GM23338 (cell line): ENCODE measurements at places on chromosomes 7 and 10.

- no peak for DNase-seq
Measured at GRCh38 chr10:118698421-118698820, 56.3 kb downstream of the CACUL1 start.

GRCh38 chr10:42781893-42782445 lies 626 bp upstream of the BMS1 start:
- DNase-seq: no peak

DNA sequence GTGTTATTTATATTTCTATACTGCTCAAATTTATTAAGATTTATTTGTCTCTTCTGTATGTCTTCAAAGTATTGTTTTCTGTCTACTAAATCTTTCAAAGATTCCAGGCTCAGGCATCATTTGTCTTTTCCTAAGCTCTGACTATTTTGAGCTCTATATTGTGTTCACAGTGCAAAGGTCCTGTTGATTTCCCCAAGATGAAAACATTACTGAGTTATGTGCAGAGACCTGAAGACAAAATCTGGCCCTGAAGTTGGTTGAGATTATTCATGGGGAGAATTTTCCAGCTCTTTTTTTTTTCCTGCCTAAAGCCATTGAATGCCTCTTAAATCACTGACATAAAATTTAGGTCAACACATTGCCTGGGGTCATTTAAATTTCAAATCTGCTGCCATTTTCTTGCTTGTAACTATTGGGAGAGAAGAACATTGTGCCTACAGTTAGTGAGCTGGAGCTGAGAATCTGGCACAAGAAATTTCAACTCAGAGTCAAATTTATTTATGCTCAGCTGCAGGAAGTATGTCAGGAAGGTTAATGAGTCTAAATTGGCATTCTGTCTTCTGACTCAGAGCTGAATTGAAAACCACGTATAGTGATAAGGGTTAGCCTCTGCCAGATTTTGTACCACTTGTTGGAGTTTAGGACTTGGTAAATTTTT lies 31.6 kb downstream of the CSTF2T start:
- no peak for DNase-seq

- no peak for DNase-seq
Measured at GRCh38 chr7:144529269-144529926, 125.9 kb upstream of the NOBOX start.

GRCh38 chr10:51246156-51246555 lies 171.9 kb downstream of the PRKG1 start:
- no peak for DNase-seq

- no peak for DNase-seq
Measured at GRCh38 chr7:13904007-13904406, 85.5 kb downstream of the ETV1 start.

DNA sequence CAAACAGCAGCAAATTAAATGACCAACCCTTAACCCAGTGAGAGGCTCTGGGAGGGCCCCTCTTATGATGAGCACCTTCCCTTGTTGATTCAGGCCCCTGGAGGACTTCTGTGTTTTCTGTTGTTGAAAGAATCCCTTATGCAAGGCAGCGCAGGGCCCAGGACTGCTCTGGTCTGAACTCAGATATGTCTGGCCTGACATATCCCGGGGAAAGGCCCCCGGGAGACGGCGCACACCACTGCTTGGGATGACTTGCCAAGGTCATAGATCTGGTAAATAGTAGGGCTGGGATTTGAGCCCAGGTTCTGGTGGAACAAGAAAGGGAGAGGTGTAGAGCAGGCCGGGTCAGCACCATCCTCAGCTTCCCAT lies 124.0 kb downstream of the AOAH start:
- no peak for DNase-seq

GRCh38 chr10:50395271-50395670 lies 144.0 kb upstream of the ASAH2 start:
- DNase-seq: no peak

DNA sequence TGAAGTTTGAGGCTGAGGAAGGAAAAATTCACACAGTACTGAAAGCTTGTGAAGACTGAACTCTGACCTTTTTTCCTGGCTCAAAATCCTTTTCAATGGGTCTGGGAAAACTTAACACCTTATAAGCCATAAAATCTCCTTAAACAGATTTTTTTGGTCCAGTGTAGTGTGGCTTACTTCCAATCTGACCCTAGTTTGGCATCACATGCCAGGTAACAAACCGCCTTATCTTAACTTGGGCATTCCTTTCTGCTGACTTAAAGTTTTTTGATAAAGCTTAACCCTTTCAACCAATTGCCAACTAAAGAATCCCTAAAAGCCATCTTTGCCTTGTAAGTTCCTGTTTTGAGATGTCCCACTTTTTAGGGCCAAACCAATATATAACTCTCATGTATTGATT lies 13.2 kb upstream of the ITPRID1 start:
- no peak for DNase-seq

DNA sequence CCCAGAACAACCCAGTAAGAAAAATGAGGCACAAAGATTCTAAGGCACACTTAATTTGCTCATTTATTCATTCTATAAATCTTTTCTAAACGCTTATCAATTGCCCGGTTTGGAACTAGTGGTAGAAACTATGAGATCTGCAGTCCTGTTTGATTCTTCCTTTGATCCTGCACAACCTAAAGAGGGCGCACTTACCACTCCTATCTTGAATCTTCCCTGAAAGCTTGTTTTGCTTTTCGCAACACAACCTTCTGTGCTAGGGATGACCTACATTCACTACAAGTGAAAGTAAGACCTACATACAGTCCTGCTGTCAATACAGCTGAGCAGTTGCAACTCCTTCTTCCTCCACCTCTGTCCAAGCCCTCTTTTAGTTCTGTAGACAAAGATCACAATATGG lies 12.6 kb upstream of the ARL4A start:
- peak; percentile 83 for DNase-seq

- peak; percentile 69 for DNase-seq
Measured at GRCh38 chr10:17643339-17643754, 604 bp upstream of the STAM start.

GRCh38 chr10:36412942-36413341 lies 712.5 kb upstream of the ANKRD30A start:
- no peak for DNase-seq
